ENCODE measurements at places on chromosomes 3 and 15.

DNA sequence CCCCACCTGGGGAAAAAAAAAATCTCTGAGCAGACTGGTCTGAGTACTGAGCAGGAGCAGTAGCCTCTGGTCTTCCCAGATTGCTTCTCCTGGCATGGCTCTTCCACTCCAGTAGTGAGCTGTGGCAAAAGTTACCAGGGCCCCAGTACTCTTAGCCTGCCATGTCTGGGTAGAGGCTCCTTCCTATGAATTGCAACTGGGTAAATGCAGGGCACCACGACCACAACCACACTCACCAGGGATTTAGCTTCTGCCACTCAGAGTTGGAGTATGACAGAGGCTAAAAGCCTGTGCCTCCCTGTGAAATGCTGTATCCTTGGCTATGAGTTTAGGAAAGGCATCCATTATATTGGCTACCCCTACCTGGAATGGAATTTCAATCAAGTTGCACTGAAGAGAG is 67.9 kb upstream of the CCDC54 start:
- no peak for DNase-seq

- DNase-seq, result no peak
These were observed 2.8 kb upstream of the FILIP1L start for GRCh38 chr3:100117093-100117492.

DNA sequence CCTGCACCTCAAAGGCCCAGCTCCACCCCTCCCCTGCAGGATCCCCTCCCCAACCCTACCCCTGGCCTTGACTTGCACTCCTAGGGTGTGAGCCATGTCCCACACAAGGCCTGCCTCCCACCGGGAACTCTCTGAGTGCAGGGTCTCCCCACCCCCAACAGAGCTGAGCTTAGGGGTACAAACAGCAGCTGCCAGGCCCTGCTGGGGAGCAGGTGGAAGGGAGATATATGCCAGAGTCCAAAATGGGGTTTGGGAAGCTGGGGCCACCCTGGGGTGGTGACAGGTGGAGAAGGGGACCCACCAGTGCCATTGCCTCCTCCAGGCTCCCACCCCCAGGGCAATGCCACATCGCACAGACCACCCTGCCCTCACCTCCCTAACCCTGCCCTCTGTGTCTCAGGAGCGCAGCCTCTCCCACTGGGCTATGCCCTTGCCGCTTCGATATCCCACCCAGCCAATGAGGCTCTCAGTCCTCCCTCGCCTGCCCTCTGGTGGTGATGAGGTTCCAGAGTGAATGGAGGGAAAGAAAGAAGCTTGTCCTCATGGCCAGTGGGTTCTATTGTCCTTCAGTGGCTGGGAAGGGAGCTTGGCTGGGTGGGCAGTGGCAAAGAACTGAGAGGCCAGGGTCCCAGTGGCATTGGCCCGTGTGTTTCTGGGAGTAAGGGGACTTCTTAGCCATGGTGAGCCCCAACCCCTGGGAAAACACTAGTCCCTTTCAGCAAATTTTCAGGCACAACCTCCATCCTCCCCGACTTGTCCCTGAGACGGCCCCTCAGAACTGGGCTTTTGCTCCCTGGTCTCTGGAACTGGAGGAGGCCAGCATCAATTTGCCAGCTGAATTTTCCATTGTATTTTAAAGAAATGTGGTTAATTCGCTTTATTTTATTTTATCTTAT is 46.8 kb downstream of the CYP11A1 start:
- DNase-seq, result no peak

DNA sequence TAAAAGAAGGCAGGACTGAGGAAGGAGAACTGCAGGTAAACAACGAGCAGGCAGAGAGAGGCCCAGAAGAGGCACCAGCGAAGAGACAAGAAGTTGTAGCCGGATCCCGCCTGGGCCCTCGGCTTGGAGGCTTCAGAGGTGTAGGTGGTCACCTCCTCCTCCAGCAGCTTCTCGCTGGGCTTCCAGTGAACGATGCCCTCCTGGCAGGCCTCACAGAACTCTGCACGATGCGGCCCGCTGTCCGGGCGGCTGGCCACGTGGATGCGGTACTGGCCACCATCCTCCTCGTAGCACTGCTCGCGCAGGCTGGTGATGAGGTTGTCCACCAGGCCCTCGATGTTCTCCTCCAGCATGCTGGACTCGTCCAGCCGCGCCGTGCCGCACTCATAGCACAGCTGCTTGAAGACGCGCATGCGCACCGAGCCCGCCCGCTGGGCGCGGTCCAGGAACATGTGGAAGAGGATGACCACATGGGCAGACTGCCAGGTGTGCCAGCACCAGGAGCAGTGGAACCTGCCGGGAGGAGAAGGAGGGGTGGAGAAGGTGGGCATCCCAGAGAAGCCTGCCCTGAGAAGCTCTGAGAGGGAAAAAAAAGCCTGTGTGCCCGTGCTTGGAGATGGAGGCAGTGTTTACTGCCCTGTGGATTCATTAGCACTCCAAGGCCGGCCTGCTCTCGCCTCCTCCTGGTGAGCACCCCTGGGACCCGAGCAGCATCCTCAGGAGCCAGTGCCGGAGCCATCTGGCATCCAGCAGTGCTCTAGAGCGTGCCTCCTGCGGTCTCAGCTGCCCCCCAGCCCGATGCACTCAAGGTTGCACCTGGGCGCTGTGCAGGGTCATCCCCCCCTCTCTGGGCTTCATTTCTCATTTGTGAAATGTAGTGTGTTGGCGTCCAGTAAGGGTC is 3.6 kb downstream of the RTP2 start:
- no peak for DNase-seq

GRCh38 chr15:77633134-77633912 is 611 bp upstream of the LINGO1 start:
- DNase-seq, result peak; percentile 71

GRCh38 chr15:100191161-100191560 is 150.6 kb downstream of the ADAMTS17 start:
- DNase-seq, result no peak

DNA sequence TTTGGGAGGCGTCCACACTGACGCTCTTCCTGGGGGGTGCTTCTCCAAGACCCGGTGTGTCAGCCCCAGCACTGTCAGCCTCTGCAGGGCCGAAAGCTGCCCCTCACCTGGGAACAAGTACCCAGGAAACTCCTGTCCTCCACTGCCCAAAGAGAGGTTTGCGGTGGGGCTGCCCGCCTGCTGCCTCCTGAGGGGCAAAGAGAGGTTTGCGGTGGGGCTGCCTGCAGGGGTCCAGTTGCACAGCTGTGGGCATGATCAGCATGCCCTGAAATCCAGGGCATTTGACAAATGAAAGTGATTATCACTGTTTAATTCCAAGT is 15.1 kb upstream of the SNRPA1 start:
- DNase-seq, result no peak

DNA sequence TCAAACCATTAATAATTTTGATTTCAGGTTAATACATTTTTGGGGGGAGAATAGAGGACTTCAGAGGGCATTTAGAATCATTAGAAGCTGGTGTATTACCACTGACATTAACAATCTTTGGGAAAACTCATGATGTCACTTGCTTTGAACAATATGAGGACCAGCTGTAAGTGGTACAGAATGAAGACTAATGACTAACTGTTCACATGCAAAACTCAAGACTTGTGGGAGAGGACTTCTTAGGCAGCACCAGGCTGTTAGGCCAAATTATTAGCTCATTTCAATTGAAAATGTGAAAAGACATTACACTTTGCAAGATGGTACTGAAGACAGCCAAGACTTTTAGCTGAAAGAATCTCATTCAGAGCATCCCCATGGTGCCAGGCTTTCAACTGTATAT is 426.2 kb upstream of the ADAMTS9 start:
- no peak for DNase-seq

GRCh38 chr3:191296041-191296541 is 33.1 kb upstream of the CCDC50 start:
- DNase-seq, result no peak

- no peak for DNase-seq
These were observed 182.1 kb upstream of the TSC22D2 start for GRCh38 chr3:150225986-150226385.

GRCh38 chr3:197494366-197495058 is 61.3 kb downstream of the BDH1 start:
- no peak for DNase-seq

GRCh38 chr3:117285737-117286136 is 576.2 kb downstream of the TUSC7 start:
- DNase-seq, result no peak

- DNase-seq, result no peak
These were observed 17.8 kb downstream of the MAP2K1 start for GRCh38 chr15:66404532-66404931.

- DNase-seq, result no peak
These were observed 225.6 kb upstream of the TLE3 start for GRCh38 chr15:70323111-70323851.

GRCh38 chr3:104810896-104811295 is 555.8 kb upstream of the ALCAM start:
- DNase-seq, result no peak

DNA sequence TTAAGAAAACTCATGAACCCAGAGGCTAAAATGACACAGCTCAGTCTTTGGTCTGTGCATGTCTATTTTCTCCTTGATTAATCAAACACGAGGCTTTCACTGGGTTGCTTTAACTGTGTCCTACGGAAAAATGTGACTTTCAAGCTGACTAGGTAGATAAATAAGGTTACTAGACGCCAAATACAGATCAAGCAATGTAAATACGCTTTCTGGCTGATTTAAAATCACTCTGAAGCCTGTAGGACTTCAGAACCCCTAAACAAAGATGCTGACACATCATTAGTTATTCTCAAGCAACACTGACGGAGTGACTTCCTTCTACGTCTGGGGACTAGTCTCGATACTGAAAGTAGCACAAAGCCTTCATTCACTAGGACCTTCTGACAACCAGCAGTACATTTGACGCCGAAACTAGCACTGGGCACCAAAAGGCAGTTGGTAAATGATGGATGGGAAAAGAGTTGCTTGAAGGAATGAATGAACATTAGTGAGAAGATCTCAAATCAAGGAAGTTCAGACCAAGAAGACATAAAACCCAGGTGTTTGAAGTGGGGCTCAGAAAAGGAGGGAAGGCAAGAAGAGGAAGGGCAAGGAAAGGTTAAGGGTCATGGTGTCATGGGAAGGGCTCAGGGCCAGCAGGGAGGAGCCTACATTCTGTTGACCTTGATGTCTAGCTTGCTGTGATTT is 67.1 kb upstream of the CDV3 start:
- DNase-seq, result no peak

GRCh38 chr3:19250959-19251610 is 102.8 kb downstream of the KCNH8 start:
- no peak for DNase-seq

- DNase-seq, result no peak
These were observed 26.1 kb downstream of the CAPN3 start for GRCh38 chr15:42385206-42385979.

DNA sequence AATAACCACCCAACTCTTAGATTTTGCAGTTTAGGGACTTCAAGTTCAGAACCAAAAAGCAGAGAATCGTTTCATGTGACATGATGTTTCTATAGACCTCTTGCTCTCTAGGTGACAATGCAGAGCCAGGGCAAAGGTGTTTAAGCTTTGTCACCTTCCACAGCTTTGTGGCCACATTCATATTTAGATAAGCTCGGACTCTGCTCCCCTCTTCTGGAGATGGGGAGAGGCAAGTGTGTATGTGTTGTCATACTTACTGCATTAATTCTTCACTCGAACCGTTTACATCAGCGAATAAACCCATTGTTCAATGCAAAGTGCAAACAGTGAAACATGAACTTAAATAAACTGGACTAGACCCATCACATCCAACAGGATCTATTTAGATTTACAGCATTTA is 33.2 kb downstream of the ST3GAL6 start:
- no peak for DNase-seq

DNA sequence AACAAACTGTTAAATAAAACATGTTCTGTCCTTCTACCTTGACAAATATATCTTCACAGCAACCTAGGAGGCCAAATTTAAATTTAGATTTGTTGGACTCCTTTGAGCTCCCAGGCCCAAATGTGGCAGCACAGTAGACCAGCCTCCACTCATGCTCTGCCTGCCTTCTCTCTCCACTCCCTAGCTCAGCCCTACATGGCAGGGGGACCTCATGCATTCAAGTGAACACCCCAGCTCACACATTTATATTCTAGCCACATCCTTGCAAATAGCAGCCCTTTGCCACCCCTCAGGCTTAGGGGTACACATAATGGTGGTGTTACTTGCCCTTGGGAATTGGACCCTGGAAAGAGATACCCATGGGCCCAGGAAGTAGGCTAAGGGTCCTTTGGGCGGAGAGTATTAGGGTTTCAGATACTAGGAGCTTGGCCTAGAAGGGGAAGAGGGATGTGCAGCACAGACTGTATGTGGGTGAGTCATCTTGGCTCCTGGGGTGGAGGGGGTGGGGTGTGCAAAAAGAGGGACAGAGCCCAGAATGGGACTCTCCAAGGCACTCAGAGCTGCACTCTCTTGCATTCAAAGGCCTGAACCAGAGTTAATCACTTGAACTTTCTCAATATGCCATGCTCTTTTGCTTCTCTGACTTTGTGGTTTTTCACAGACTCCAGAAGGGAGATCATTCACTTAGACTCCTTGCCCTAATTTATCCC is 268.4 kb upstream of the ROPN1 start:
- no peak for DNase-seq

GRCh38 chr3:43522727-43523362 is 99.0 kb downstream of the ANO10 start:
- no peak for DNase-seq

- no peak for DNase-seq
These were observed 19.8 kb downstream of the SCAP start for GRCh38 chr3:47455806-47456452.

GRCh38 chr15:94053626-94054025 is 177.7 kb upstream of the MCTP2 start:
- no peak for DNase-seq

DNA sequence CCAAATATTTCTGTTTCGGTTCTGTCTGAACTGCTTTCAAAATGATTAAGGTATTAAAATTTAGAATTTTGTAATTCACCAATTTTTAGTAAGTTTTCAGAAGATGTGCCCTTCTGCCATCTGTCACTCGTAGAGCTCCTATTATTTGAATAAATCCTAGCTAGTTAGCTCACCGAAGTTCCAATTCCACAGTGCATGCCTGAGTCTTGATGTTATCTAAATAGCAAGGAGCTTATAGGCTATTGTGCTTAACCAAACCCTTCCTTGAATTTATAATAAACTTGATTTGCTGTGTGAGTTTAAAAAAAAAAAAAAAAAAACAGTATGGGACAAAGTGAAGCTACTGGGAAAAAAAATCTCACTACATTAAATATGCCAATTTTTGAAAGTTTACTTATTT is 18.7 kb downstream of the ATP13A3 start:
- DNase-seq, result no peak

DNA sequence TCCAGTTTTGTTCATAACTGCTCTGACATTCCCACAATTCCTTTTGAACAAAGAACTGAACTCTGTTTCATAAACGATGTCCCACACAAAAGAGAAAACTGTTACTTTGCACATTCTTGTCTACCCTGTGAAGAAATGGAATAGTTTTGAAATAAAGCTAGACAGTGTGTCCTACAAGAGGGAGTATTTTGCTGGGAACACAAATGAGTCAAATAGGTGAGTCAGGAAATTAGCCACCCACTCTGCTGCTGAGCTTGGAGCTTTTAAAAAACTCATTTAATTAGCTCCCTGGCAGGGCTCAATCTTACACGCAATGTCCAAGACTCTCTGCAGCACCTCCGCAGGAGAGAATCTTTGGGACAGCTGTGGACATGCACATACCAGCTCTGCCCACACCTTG is 193.4 kb downstream of the SLC9A9 start:
- no peak for DNase-seq

- DNase-seq, result no peak
These were observed 116.4 kb downstream of the OXSM start for GRCh38 chr3:25906132-25906906.
